ENCODE measurements at places on chromosomes 13 and 19.

- DNase-seq = no peak
These were observed 90.3 kb downstream of the IER2 start for GRCh38 chr19:13240312-13241022.

- no peak for DNase-seq
These were observed 250.3 kb upstream of the HTR2A start for GRCh38 chr13:47146991-47147811.

- DNase-seq = no peak
These were observed 8.1 kb upstream of the CHST8 start for GRCh38 chr19:33613620-33614000.

DNA sequence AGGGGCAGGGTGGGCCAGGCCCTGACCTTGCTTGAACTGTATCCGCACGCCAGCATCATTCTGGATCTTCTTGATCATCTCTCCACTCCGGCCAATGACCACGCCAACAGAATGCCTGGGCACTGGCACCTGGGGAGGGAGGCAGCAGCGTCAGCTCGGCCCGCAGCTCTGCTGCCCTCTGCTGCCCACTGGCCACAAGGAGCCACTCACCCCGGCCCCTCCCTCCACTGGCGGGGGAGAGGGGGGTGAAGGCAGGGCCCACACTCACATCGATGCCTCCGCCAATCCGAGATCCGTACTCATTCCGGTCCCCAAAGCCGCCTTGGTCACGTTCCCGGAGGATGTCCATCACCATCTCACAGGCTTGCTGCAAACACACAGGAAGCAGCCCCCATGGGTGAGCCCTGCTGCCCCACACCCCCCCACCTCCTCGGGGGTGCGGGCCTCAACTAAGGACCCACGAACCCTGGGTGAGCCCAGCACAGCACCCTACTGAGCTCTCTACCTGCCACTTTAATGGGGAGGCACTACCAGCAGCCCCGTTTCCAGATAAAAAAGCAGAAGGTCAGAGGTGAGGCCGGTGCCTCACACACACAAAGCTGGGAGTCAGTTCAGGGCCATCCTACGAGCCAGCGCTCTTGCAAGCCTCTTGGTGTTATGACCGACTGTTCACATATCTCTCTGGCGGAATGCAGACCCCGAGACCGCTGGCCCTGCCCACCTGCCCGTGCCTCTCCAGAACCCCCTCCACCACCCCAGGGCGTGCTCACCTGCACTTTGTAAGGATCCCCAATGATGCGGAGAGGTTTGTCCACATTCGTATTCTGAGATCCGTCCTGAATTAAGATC lies 6.7 kb downstream of the KHSRP start:
- no peak for DNase-seq

DNA sequence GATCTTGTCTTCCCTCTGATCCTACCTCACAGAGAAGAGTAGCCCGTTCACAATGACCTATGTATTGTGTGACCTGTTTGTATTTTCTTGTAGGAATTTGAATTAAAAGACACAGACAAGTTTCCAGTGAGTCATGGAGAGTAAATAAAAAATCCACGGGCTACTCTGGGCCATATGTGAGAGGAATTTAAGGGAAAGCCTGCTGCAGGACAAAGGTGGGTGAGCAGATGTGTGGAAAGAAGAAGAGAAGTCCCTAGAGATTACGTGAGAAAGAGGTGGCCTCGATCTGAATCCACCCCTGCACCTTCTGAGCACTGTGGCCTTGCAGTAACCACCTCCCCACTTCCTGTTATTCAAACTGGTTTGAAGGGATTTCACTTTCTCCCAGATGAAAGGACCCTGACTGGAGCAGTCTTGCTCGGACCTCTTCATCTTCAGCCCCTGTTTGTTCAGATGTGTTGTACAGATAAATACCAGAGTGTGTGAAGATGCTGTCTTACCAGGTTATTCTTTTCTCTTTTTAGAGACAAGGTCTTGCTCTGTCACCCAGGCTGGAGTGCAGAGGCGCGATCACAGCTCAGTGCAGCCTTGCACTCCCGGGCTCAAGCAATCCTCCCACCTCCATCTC lies 205.4 kb downstream of the PDS5B start:
- DNase-seq = no peak

DNA sequence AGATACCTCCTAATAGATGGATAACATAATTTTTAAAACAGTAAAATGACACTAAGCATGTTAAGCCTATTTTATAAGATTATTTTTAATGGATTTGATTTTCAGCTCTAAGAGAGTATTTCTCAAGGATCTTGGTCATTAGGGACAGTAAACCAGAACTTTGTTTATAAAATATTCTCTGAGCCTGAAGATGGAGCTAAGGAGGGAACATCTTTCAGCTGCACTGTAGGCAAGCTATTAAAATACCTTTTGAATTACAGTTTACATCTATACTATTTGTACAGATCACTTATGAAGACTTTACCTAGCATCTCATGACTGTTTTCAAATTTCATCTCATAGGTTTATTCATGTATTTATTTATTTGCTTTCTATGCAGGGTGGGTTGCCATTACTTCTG lies 345.3 kb downstream of the MYO16 start:
- DNase-seq = no peak

- DNase-seq = no peak
These were observed 2.7 kb downstream of the MAP2K2 start for GRCh38 chr19:4121273-4121612.

- no peak for DNase-seq
These were observed 64.2 kb downstream of the SIAH3 start for GRCh38 chr13:45787346-45787745.

DNA sequence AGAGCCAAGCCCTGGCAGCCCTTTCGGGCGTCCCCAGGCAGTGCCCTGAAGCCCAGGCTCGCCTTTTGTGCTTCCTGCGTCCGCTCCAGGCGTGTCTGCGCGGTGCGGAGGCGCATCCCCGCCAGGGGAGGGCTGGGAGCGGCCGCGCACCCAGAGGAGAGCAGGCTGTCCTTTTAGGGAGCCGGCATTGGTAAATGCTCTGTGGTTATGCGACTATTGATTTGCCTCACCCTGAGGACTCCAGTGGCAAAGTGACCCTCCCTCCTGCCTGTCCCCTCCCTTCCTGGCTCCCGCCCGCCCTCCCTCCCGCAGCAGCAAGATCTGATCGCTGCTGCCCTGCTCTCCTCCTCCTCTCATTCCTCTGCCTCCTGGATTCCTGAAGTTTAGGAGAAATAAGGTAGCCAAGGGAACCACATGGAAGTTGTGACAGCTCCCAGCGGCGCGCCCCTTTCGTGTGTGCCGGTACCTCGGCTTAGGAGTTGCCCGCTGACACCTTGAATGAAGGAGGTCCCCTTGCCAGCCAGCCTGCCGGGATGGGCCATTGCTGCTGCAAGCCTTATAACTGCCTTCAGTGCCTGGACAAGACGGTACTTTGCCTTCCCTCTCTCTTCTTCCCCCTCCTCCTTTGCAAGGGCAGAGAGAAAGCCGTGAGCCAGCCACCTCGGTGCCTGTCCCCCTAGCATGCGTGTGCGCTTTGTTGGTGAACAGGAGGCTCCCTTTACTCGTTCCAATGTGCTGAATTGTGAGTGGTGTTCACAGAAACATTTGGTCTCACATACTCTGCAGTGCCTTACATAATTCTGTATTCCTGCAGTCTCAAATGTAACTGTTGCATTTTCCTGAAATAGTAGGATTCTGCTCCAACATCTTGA lies 166.9 kb downstream of the SLC7A1 start:
- no peak for DNase-seq

GRCh38 chr13:89763005-89763404 lies 1584.5 kb upstream of the MIR17HG start:
- no peak for DNase-seq

- DNase-seq = peak; percentile 51
These were observed 88.8 kb downstream of the GNG7 start for GRCh38 chr19:2613507-2614295.

GRCh38 chr19:38211151-38211591 lies 12.9 kb downstream of the DPF1 start:
- no peak for DNase-seq

DNA sequence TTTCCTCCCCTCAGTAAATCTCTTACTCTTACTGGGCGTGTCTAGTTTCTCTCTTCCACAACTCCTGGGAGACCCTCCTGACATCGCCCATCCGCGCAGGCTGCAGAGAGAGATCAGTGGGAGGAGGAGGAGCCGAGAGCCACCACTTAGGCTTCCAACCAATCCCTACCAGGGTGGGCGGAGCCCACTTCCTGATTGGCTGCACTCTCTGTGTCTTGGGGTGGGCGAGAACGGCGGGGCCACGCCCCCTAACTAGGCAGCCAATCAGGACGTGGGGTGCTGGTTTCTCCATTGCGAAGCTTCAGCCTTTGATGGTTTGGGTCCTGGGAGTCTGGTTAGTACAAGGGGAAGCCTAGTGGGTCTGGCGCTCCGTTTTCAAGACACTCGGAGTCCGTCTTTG lies at the start of gene PMIS2:
Gene PMIS2 (plus strand): TSS at position 326 of the 400 bp plus-strand sequence. CDS start 87 bp downstream, outside the sequence.
- DNase-seq = no peak

- no peak for DNase-seq
These were observed 1044.8 kb upstream of the SLC10A2 start for GRCh38 chr13:104111031-104111430.

DNA sequence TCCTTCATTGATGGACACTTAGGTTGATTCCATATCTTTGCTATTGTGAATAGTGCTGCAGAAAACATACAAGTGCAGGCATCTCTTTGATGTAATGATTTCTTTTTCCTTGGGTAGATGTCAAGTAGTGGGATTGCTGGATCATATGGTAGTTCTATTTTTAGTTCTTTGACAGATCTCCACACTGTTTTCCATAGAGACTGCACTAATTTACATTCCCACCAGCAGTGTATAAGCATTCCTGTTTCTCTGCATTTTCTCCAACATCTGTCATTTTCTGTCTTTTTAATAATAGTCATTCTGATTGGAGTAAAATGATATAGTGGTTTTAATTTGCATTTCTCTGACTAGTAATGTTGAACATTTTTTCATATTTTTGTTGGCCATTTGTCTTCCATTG lies 116.7 kb downstream of the LMO7 start:
- DNase-seq = no peak

- no peak for DNase-seq
These were observed 1576.9 kb upstream of the SPRY2 start for GRCh38 chr13:81917810-81918209.

DNA sequence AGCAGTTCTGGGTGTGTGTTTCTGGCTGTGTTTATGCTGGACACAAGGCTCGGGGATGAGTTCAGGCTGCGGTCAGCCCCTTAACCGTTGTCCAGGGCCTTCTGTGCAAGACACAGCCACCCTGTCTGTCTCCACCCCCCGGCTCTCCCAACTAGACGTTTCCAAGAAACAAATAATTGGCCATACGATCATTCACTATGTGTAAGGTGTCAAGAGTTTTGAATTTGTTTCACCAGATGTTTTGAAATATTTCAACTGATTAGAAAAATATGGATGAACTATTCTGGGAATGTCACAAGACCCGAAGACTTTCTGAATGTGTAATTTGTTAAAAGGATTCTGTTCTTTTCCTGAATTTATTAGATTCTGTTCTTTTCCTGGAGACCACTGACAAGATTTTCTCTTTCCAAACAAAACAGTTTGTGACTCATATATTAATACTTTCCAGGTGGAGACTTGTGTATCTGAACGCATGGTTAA lies 318.2 kb downstream of the MYO16 start:
- DNase-seq = no peak

DNA sequence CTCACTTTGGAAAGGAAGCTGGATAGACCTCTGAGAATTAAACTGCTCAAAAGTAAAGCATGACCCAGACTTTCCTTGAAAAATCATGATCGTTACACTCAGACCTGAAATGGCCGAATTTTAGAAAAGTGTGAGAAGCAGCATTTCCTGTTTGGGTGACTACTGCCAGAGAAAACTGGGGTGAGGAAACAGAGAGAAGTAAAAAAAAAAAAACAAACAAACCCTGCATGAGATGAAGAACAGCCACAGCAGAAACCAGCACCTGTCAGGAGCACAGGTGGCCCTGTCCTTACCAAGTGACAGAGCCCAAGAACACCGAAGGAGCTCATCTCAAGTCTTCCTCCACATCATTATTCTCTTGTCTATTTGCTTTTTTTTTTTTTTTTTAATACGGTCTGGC lies 12.0 kb upstream of the ADPRHL1 start:
- DNase-seq = no peak

- no peak for DNase-seq
These were observed 67.8 kb downstream of the SPACA7 start for GRCh38 chr13:112443995-112444311.

- DNase-seq = no peak
These were observed 92.8 kb downstream of the FAM216B start for GRCh38 chr13:42874221-42874620.

GRCh38 chr13:79711631-79712030 lies 230.7 kb downstream of the NDFIP2 start:
- no peak for DNase-seq

- no peak for DNase-seq
These were observed 911 bp downstream of the ENOX1 start for GRCh38 chr13:43785650-43786471.

- no peak for DNase-seq
These were observed at the start of gene CD79A for GRCh38 chr19:41876847-41877832. CD79A (plus strand) TSS chr19:41877279; CDS start chr19:41877305, 26 bp downstream.

- DNase-seq = no peak
These were observed 931.6 kb upstream of the MIR17HG start for GRCh38 chr13:90415902-90416301.

GRCh38 chr19:47024502-47024901 lies 4.9 kb downstream of the NPAS1 start:
- no peak for DNase-seq

- DNase-seq = no peak
These were observed 16.9 kb upstream of the ADGRL1 start for GRCh38 chr19:14222886-14223285.

- DNase-seq = no peak
These were observed 5.1 kb downstream of the IRGC start for GRCh38 chr19:43720936-43721335.

GRCh38 chr13:25186187-25186586 lies 14.1 kb upstream of the AMER2 start:
- no peak for DNase-seq

DNA sequence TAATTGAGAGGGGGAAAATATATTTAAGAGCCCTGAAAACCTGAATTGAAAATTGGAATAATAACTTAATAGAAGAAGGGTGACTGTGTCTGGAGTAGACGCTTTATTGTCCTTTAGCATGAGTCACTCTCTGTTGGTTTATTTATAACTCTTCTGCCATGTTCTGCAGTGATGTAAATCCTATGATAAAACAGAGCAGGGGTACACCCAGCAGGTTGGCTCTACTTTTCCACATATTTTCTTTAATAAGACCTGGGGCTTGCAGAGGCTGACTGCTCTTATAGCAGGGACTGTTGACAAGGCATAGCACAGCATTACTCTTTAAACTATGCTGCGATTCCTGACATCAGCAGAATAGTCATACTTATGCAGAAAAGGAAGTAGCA lies 389.9 kb upstream of the PCDH9 start:
- DNase-seq = no peak

DNA sequence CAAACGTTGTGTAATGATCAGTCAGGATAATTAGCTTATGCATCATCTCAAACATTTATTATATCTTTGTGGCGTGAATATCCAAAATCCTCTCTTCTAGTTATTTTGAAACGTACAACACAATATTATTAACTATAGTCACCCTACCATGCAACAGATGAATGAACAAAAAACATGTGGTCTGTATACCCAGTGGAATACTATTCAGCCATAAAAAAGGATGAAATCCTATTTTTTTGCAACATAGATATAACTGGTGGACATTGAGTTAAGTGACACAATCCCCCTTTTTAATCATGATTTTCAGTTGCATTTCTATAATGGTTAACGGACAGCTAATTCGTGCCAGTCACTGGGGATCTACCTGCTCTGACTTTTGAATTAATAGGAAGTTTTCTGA lies 145.6 kb downstream of the SOX1 start:
- no peak for DNase-seq
